ENCODE measurements at places on chromosomes 5 and 9.

DNA sequence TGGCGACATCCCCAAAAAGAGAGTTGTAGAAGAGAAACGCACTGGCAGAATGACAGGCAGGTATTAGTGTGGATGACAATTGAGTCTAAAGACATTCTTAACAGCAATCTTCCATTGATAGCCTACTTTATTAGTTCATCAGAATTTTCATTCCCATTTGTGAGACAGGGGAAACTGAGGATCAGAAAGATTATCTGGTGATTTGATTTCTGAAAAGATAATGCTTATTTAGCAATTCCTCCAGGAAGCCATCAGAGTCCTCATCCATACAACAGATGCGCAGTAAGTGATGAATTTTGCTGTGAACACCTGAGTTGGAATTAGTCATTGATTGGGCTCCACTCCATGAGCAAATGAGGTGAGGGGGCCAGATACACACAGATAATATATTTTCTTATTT is 57.3 kb upstream of the ANKRD33B start:
- no peak for DNase-seq

DNA sequence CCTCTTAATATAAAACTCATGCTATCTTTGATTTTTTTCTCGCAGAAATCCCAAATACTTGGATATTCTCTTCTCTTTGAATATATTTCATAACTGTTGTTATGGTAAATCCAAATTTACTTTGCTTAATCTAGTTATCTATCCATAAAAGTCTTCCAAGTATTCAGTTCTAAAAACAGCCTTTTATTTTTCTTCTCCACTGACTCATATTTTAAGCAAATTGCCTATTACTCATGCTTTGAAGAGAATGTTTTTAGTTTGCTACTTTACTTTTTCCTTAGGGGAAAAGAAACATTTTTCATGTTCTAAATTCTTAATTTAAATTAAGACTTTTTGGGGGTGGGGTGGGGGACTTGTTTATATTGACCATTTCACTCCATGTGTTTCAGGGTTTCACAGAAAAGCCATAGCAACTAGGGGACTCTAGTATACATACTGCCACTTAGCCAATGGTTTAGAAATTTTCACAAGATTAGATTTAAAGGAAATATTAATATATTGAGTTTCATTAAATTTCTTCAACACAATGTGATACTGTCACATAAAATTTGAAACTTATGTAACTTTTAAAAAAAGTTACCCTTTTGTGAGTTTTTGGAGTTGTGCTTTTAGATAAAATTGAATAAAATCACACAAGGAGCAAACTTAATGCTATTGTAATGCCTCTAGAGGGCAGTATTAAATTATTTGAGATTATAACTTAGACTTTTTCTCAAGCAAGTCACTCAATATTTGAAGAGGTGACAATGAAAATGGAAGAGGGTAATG is 545.8 kb upstream of the ARRDC3 start:
- no peak for DNase-seq

DNA sequence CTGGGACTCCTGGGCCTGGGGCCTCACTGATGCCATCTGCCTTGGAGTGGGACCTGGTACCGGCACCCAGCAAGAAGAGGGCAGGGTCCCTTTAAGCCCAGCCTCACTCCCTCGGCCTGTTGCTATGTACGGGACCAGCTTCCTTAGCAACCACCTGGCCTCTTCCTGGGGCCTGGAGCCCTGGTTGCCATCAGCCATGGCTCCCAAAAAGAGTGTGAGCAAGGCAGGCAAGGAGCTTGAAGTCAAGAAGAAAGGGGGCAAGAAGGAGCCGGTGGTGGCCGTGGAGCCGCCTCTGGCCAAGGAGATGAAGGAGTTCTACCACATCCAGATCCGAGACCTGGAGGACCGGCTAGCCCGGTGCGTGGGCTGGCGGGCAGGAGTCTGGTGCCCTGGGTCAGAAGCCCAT is at the start of gene CFAP157:
Gene CFAP157, plus strand, starts transcription at position 153 of the 406 bp plus-strand sequence. Its CDS starts 44 bp downstream, at position 197.
- DNase-seq, result no peak

DNA sequence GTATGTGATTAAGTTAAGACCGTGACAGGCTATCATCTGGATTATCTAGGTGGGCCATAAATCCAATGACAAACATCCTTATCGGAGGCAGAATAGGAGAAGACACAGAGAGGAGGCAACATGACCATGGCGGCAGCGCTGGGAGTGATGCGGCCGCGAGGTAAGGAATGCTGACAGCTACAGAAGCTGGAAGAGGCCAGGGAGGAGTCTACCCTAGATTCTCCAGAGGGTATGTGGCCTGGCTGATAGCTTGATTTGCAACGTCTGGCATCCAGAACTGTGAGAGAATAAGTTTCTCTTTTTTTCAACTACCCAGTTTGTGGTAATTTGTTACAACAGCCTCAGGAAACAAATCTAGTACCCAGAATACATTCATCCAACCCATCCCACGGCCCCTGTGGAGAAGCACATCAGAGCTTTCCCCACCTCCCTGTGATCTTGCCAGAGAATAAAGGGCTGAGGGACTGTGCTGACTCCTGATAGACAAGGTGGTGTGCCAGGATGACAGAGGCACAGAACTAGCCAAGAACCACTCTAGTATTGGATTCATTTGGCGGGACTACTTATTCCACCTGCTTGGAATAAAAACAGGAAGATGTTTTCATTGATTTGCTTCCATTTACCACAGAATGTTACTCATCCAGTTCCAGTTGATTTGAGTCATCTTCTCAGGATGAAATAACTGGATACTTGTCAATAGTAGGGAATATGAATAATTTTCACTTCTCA is 187.4 kb downstream of the MAN2A1 start:
- no peak for DNase-seq

GRCh38 chr9:1087120-1087881 is 37.1 kb downstream of the DMRT2 start:
- no peak for DNase-seq
